Testis (tissue), 5 donors: ENCODE measurements at places on chromosomes 12 and 14. TPM values are rescaled to one million over a fixed set of nuclear protein-coding genes. Genes with fewer than 3 reads are reported as not detected.

DNA sequence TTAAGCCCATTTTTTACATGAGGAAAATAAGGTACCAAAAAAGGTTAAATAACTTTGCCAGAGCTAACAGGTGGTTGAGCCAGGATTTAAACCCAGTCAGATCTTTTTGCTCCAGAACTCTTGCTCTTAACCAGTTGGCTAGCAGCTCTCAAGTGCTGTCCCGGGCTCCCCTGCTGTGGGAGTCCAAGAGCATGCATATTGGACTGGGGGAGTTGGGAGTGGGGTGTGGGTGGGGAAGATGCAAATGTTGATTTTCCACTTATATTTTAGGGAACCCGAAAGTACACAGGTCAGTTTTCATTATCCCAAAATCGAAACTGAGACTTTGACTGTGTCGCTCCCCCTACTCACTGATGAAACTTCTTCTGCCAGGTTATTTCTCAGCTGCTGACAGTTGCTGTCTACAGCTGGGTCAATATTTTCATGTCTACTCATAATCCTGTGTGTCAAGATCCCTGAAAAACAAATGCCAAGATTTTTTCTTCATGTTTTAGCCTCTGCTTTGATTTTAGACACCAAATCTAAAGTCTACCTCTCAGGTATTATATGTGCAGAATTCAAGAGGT is 172.3 kb upstream of the TMPO start:
- H3K4me1 ChIP-seq: no peaks in the 10 kb centered on the region
- DNase-seq: no peak
- H3K27ac ChIP-seq: no peak overlapping the region
- H3K4me3 ChIP-seq: no peak overlapping the region
- H3K27me3 ChIP-seq: no peaks in the 10 kb centered on the region
- no peaks in the 10 kb centered on the region for H3K36me3 ChIP-seq

- no peak overlapping the region for H3K4me3 ChIP-seq
- no peaks in the 10 kb centered on the region for H3K27me3 ChIP-seq
- H3K4me1 ChIP-seq: no peaks in the 10 kb centered on the region
- no peaks in the 10 kb centered on the region for H3K36me3 ChIP-seq
Measured at GRCh38 chr14:83461521-83461920, 1927.9 kb upstream of the SEL1L start.

Gene TOMM20L
- total RNA-seq: 33.1 TPM

- no peaks in the 10 kb centered on the region for H3K36me3 ChIP-seq
- H3K27me3 ChIP-seq: no peaks in the 10 kb centered on the region
- no peaks in the 10 kb centered on the region for H3K4me1 ChIP-seq
Measured at GRCh38 chr14:34965912-34966311, 16.9 kb upstream of the SRP54 start.

DNA sequence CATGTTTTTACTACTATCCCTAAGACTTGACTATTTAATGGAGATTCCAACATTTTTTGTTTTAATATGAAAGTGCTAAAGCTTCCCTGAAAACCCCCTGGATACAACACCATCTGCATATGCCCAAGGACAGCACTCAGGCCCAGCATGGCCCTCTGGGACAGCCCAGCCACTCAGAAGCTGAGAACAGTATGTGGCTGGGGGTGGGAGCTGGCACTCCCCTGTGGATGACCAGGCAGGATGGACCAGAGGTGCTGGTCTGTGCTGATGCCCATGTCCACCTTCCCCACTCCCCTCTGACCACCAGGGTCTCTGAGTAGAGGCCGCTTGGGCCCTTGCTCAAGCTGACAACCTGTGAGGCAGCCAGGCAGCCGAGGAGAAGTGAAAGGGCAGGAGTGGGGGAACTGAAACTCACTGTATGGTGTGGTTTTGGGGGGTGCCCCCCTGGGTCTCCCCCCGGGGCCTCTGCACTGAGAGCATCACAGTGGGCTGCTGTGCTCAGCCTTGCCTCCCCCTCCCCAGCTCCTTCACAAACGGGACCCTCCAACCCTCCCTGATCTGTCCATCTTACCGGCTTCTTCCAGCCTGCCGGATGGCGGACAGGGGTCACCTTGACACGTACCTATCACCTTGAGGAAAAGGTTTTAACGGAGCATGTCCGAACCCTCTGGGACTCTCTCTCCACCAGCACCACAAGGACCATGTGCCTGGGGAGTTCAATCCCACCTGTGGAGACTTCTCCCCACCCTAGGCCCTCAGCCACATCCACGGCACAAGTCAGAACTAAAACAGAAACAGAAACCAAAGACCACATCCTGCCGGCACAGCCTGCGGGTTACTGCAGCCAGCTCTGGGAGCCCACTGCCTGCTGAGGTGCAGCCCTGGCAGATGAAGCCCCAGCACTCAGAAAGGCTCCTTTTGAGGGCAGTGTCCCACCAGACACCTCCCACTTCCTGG is at the start of gene TMEM229B:
Gene TMEM229B (minus strand): TSS at position 785 of the 957 bp plus-strand sequence. CDS start 14,798 bp downstream, outside the sequence.
- no peaks in the 10 kb centered on the region for H3K27me3 ChIP-seq
- H3K4me3 ChIP-seq: no peak within 1 kb of the TSS
- H3K4me1 ChIP-seq: no peaks in the 10 kb centered on the region
- no peak for DNase-seq
- no peaks in the 10 kb centered on the region for H3K36me3 ChIP-seq

Gene OR4E2
- not detected for total RNA-seq

Gene SDR9C7
- total RNA-seq: 0.43 TPM

- no peak overlapping the region for H3K4me3 ChIP-seq
- no peak overlapping the region for H3K27ac ChIP-seq
- H3K4me1 ChIP-seq: no peaks in the 10 kb centered on the region
- H3K36me3 ChIP-seq: no peaks in the 10 kb centered on the region
- DNase-seq: no peak
- no peaks in the 10 kb centered on the region for H3K27me3 ChIP-seq
Measured at GRCh38 chr14:98144964-98145363, 1127.0 kb downstream of the BCL11B start.

GRCh38 chr12:54991161-54991990 is 6.8 kb upstream of the TESPA1 start:
- peaks cover 6% of the 10 kb centered on the region for H3K4me1 ChIP-seq
- no peaks in the 10 kb centered on the region for H3K36me3 ChIP-seq
- no peak for DNase-seq
- H3K27me3 ChIP-seq: no peaks in the 10 kb centered on the region

Gene ANAPC5
- total RNA-seq: 158 TPM

Gene EIF2S3B
- 2.1 TPM for total RNA-seq

Gene KRT77
- not detected for total RNA-seq

- DNase-seq: no peak
- H3K27ac ChIP-seq: no peak overlapping the region
- H3K4me3 ChIP-seq: no peak overlapping the region
- no peaks in the 10 kb centered on the region for H3K36me3 ChIP-seq
- H3K4me1 ChIP-seq: peaks cover 6% of the 10 kb centered on the region
Measured at GRCh38 chr14:100019156-100019744, 46.0 kb upstream of the EVL start.

Gene PLEKHD1
- total RNA-seq: 0.87 TPM

DNA sequence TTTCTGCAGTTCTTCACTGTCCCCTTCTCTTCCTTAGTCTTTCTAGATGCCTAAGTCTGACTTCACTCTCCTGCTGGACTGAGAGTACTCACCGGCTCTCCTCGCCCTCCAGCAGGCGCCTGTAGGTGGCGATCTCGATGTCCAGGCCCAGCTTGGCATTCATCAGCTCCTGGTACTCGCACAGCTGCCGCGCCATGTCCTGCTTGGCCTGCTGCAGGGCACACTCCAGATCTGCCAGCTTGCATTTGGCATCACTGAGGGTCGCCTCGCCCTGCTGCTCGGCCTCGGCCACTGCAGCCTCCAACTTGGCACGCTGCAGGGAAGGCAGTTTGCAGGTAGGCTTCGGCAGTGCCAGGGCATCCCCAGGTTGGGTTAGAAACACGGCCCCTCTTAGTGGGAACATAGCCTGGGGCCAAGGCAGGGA is 5.2 kb downstream of the KRT84 start:
- DNase-seq: peak; percentile 48
- no peaks in the 10 kb centered on the region for H3K36me3 ChIP-seq
- no peak overlapping the region for H3K4me3 ChIP-seq
- H3K27ac ChIP-seq: no peak overlapping the region
- no peaks in the 10 kb centered on the region for H3K27me3 ChIP-seq

- H3K4me1 ChIP-seq: no peaks in the 10 kb centered on the region
- H3K27ac ChIP-seq: no peak overlapping the region
- DNase-seq: no peak
- no peak overlapping the region for H3K4me3 ChIP-seq
- H3K27me3 ChIP-seq: no peaks in the 10 kb centered on the region
- H3K36me3 ChIP-seq: no peaks in the 10 kb centered on the region
Measured at GRCh38 chr12:120168337-120168736, 26.2 kb downstream of the GCN1 start.

Gene ARHGDIB
- 28.4 TPM for total RNA-seq

DNA sequence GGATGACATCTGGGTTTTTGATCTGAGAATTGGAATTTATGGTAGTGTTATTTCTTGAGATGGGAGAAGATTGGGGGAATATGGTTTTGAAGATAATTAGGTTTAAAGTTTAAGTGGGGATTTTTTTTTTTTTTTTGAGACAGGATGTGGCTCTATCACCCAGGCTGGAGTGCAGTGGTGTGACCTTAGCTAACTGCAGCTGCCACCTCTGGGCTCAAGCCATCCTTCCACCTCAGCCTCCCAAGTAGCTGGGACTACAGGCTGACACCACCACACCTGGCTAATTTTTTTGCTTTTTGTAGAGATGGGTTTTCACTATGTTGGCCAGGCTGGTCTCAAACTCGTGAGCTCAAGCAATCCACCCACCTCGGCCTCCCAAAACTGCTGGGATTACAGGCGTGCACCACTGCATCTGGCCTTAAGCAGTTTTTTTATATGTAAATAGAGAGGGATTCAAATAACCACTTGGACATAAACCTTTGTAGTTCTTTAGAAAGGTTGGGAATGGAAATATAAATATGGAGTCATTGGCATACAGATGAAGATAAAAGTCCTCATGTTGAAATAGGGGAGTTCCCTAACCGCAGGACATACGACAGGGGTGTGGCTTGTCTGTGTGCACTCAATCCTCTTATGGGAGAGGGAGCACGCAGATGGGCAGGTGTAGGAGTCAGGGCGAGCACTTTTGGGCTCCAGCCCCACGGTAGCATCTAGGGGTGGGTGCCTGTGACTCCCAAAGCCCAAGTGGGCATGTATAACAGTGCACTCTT is 4.7 kb downstream of the LIN52 start:
- DNase-seq: no peak
- H3K36me3 ChIP-seq: no peaks in the 10 kb centered on the region
- no peak overlapping the region for H3K27ac ChIP-seq
- H3K4me1 ChIP-seq: peaks cover 6% of the 10 kb centered on the region

GRCh38 chr12:3777206-3777809 is 24.4 kb upstream of the CRACR2A start:
- no peak overlapping the region for H3K27ac ChIP-seq
- H3K36me3 ChIP-seq: no peaks in the 10 kb centered on the region
- no peak overlapping the region for H3K4me3 ChIP-seq

DNA sequence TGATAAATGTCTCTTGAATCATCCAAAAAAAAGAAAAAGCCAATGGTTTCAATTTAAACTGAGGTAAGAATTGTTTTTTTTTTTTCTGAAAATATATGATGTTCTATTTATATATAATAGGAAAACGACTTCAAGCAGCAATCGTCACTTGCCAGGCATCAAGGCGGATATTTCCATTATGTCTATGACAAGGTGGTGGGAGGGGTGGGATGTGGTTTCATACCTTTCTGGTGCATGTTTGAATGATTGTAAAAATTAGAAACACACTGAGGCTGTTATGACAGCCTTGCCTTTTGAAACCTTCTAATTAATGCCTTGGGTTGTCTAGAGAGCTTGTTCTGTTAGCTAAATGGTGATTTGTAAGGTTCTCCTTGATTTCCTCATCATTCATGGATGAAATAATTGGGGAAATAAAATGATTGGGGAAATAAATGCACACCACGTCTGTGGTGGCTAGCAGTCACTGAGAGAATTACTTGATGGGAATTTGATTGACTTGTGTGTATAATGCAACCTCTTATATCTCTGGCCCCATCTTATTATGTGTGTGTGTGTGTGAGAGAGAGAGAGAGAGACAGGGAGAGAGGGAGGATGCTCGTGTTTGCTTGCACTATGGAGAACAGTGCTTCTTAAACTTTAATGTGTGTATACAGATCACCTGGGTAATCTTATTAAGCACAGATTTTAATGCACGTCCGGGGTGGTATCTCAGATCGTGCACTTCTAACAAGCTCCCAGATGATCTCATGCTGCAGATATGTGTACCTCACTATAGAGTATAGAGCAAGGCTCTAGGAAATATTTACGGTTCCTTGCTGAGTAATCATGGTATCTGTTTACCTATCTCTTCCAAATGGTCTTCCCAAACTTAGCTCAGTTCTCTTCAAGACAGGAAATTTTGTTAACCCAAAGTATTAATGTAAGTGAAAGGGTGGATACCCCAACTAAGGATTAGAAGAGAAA is 502.6 kb downstream of the DIO2 start:
- H3K36me3 ChIP-seq: no peaks in the 10 kb centered on the region
- no peak for DNase-seq
- no peak overlapping the region for H3K27ac ChIP-seq
- H3K4me1 ChIP-seq: peaks cover 2% of the 10 kb centered on the region
- no peaks in the 10 kb centered on the region for H3K27me3 ChIP-seq

Gene ZDHHC22
- total RNA-seq: 3.2 TPM

Gene KRT79
- total RNA-seq: 0.24 TPM

Gene KRT8
- total RNA-seq: 14.6 TPM

DNA sequence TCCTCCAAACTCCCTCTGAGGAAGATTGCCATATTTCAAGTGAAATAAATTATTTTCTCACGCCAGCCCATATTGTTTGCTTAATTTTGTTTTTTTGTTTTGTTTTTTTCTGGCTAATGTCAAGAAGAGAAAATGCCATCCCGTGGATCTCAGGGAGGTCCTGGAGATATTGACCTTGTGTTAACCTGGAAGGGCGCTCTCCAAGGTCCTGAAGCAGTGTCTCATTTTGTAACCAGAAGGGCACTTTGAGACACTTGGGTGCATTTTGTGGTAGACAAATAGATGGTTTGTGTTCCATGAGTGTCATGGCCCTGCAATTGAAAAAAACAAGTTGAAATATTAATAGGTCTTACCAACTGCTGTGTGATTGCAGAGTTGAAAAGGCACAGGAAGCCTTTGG is 268.9 kb downstream of the SUDS3 start:
- peak; percentile 43 for DNase-seq
- H3K27me3 ChIP-seq: no peaks in the 10 kb centered on the region
- no peaks in the 10 kb centered on the region for H3K4me1 ChIP-seq
- no peak overlapping the region for H3K4me3 ChIP-seq
- no peak overlapping the region for H3K27ac ChIP-seq

Gene GZMB
- total RNA-seq: not detected

GRCh38 chr12:52865090-52865944 is 16.5 kb upstream of the KRT78 start:
- no peaks in the 10 kb centered on the region for H3K27me3 ChIP-seq
- DNase-seq: peak; percentile 77
- no peak overlapping the region for H3K27ac ChIP-seq
- H3K4me1 ChIP-seq: no peaks in the 10 kb centered on the region
- no peaks in the 10 kb centered on the region for H3K36me3 ChIP-seq

Gene CAPZA3
- total RNA-seq: 186 TPM
